ENCODE measurements at places on chromosomes 11 and 22.

- no peak for DNase-seq
Measured at GRCh38 chr11:86386746-86387145, 12.1 kb downstream of the CCDC81 start.

- DNase-seq: no peak
Measured at GRCh38 chr11:47264119-47264518, 5.8 kb upstream of the MADD start.

DNA sequence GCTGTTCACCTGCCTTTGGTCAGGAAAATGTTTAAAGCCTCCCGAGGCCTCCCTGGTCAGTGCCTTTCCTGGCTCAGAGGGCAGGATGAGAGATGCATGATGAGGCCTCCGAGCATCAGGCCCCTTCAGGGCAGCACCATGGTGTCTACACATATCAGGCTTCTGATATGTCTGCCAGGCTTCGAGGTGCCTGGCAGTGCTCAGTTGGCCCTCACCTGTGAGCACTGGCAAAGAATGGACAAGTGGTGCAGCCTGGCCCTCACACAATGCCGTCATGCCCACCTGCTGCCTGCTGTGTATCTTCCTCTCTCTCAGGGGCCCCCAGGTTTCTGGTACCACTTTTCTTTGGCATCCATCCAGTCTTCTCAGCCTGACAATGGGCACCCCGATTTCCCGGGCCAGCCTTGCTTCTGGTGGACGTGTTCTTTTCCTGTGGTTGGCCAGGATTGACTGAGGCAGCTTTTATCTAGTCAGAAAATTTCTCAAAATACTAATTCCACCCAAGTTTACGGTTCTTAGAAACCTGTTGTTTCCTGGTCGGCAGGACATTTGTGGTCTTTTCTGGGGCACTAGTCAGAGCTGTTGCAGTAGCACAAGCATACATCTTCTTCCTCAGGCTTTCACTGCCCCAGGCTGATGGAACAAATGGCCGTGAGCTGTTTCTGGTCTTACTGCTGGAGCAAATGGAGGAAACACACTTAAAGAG, 76.8 kb upstream of the SUSD2 start:
- DNase-seq: no peak

DNA sequence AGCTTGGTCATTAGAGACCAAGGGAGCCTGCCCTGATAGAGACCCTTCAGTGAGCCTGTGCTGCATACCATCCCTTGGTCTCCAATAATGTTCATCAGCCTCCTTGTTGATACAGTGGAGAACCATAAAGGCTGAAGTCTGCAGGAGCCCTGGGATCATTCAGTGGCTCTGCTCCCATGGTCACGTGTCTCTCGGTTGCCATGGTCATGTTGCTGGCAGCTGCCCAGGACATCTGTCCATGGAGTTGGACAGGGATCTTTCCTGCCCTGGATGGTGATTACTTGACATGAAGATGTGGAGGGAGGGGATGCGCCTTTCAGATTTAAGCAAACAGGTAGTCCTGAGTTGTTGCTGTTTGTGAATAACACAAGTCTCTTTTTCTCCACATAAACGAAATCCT, 38.2 kb downstream of the CYB5R2 start:
- DNase-seq: no peak

DNA sequence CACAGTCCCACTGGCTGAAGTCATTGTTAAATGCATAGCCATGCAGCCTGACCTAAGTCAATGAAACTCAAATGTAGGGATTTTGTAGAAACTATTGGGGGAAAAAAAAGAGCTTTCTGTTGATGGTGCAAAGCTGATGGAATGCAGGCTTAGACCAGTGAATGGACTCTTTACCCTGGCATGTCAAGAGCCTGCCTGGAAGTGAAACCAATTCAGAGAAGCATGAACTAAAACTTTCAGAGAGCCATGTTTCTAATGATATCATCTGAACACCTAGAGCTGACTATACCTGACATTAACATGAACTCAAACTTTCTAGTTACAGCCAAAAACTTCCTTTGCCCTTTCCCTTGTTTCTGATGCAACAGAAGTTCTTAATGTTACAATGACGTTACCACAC, 89.0 kb downstream of the APIP start:
- DNase-seq: no peak

- no peak for DNase-seq
Measured at GRCh38 chr11:15821451-15821850, 534.9 kb downstream of the SOX6 start.

DNA sequence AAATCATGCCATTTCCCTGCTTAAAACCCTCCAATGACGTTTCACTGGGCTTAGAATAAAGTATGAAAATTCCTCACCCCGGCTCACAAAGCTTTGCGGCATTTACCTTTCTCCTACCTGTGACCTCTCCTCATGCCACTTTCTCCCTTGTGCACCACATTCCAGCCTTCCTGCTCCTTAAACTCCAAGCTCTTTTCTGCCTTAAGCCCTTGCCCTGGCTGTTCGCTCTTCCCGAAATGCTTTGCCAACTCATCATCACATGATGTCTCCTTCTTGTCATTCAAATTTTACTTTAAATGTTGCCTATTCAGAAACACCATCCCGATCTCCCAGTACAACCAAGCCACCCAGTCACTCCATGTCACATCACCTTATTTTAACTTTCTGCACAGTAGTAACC, 2.0 kb downstream of the PLEKHA7 start:
- DNase-seq: no peak

GRCh38 chr11:107043242-107044006, 25.1 kb upstream of the GUCY1A2 start:
- DNase-seq: no peak

DNA sequence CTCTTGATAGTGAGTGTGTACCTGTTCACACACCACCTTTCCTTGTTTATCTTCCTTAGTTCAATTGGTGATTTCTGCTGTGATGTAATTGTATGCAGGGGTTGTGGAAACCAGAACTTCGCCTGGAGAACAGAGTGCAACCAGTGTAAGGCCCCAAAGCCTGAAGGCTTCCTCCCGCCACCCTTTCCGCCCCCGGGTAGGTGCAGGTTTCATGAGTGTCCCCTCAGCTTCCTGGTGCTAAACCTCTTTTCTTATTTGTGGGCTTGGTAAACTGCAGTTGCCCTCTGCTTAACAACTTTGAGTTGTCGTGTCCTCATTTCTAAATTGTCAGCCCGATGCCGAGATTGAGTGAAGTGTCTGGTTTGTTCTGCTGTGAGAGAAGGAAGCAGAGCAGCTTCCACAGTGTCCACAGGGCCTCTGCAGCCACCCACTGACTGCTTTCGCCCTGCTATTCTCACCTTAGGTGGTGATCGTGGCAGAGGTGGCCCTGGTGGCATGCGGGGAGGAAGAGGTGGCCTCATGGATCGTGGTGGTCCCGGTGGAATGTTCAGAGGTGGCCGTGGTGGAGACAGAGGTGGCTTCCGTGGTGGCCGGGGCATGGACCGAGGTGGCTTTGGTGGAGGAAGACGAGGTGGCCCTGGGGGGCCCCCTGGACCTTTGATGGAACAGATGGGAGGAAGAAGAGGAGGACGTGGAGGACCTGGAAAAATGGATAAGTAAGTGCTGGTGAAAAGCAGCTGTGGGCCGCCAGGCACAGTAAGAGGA, 7.1 kb upstream of the GAS2L1 start:
- no peak for DNase-seq

- DNase-seq: no peak
Measured at GRCh38 chr22:40322021-40322420, 24.3 kb upstream of the ADSL start.

- no peak for DNase-seq
Measured at GRCh38 chr22:48778308-48779195, 1049.1 kb downstream of the BRD1 start.

- no peak for DNase-seq
Measured at GRCh38 chr11:94049351-94049750, 28.2 kb downstream of the HEPHL1 start.

DNA sequence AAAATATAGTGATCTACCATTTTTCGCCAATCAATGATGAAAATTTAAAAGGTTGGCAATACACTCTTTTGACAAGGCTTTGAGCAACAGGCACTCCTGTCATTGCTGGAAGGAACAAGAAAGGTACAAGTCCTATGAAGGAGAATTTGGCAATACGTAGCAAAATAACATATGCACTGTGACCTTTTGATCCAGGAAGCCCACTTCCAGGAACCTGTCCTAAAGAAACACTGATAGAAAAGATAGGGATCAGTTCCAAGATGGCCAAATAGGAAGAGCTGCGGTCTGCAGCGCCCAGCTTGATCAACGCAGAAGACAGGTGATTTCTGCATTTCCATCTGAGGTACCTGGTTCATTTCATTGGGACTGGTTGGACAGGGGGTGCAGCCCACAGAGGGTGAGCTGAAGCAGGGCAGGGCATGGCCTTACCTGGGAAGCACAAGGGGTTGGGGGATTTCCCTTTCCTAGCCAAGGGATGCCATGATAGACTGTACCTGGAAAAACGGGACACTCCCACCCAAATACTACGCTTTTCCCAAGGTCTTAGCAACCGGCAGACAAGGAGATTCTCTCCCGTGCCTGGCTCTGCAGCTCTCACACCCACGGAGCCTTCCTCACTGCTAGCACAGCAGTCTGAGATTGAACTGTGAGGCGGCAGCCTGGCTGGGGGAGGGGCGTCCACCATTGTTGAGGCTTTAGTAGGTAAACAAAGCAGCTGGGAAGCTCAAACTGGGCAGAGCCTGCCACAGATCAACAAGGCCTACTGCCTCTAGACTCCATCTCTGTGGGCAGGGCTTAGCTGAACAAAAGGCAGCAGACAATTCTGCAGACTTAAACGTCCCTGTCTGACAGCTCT, 69.7 kb upstream of the GALNT18 start:
- no peak for DNase-seq

DNA sequence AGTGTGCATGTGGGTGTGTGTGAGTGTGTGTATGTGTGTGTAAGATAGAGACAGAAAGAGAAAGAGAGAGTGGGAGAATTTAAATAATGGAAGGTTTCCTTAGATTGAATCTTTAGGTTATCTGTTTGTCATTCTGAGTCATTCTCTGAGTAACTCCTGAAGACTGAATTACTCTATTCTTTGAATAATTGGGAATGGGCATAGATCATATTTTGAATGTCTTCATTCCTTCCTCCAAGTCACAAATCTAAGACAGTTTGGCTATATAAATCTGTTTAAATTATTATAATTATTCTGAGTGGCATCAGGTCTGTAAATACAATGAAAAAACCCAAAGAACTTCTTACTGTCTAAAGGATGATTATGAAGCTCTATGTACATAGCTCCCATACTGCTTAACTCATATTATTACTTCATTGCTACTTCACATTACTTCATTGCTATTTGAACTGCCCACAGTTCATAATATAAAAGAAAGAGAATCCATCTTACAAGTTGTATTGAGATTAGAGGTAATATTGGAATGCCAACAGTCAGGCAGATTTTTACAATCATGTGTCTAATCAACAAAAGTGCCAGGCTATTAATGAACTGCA, 346.6 kb upstream of the CCDC179 start:
- no peak for DNase-seq

DNA sequence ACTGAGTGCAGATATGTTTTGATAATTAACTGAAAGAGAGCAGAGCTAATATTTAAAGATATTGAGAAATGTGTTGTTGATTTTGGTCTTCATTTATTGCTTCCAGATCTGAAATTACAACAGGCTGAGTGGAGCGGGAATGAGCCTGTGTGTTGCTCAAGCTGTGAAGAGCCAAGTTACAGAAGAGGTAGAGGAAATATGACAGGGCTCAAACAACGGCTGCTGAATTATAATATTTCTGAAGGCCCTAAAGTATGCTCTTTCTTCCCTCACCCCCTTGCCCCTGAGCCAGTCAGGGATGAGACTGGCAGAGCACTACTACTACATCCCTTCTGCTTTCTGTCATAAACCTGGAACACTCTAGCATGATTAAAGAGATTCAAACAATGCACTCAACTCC, 115.6 kb downstream of the FANCF start:
- no peak for DNase-seq

DNA sequence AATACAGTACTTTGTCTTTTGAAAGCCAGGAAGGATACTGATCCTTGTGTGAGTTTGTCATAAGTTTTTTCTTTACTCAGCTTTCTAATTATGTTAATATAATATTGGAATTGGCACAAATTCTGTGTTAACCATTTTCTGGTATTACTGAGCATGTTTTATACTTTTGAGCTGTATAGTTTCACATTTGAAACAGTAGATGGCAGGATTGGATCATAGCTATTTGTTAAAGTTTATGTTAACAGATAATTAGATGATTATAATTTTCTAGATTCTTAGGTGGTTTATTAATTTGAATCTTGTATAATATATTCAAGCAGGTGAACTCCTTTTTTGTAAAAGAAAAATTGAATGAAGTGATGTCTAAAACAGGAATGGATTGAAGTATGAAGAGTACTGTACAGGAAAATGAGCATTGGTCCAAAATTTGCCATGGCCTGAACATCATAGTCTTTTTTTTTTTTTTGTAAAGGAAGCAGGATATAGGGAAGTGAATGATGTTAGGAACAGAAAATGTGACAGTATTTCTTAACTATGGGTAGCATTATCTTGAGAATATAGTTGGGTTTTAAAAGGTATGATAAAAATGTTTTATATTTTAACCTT, 102.0 kb downstream of the CYP2R1 start:
- DNase-seq: no peak

DNA sequence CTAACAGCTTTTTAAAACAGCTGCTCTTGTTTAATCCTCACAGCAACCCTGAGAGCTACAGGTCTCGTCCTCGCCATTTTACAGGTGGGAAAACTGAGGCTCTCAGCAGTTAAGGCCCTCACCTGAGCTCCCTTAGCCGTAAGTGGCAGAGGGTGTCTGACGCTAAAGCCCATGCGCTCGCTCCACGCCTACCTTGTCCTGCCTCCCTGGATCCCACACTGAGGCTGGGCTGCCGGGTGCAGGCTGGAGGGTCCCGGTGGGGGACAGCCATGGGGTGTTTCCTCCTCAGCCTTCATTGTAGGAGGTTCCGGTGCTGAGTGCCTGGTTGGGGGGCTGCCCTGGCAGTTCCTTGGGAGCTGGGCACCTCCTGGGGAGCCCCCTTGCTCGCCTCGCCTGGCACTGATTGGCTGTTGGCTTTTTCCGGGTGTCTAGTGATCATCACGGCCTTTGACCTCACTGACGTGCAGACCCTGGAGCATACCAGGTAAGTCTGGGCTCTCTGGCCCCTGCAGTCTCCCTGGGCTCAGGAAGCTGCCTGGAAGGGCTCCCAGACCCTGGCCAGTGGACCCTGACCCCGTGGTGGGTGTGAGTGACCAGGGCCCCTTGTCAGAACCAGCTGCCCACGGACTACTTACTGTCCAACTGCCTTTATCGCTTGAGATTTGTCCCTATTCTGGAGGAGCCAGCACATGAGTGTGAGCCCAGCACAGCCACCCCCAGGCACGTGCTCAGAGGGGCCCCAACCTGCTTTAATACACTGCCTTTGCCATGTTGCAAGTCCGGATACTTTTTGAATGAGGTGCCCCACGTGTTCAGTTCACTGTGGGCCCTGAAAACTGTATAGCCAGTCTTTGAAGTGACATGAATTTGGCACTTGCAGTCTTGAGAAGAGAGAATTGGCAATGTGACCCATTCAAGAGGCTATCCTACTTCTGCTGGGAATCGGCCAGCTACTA, 12.6 kb downstream of the RAB36 start:
- DNase-seq: no peak

- DNase-seq: no peak
Measured at GRCh38 chr22:30591191-30591587, 521 bp downstream of the PES1 start.

Measured in kidney (tissue), 22 donors.